Cardiac fibroblast (primary cell): ENCODE measurements at places on chromosomes 1 and 21.

GRCh38 chr1:33721301-33721815 lies 142.5 kb upstream of the HMGB4 start:
- DNase-seq: no peak

GRCh38 chr1:97209381-97209957 lies 487.9 kb downstream of the PTBP2 start:
- DNase-seq: no peak

- no peak for DNase-seq
Measured at GRCh38 chr1:54557671-54558355, 9.8 kb downstream of the ACOT11 start.

GRCh38 chr1:190949939-190950338 lies 472.3 kb upstream of the BRINP3 start:
- no peak for DNase-seq

- no peak for DNase-seq
Measured at GRCh38 chr1:53552981-53553733, 94.0 kb downstream of the DMRTB1 start.

DNA sequence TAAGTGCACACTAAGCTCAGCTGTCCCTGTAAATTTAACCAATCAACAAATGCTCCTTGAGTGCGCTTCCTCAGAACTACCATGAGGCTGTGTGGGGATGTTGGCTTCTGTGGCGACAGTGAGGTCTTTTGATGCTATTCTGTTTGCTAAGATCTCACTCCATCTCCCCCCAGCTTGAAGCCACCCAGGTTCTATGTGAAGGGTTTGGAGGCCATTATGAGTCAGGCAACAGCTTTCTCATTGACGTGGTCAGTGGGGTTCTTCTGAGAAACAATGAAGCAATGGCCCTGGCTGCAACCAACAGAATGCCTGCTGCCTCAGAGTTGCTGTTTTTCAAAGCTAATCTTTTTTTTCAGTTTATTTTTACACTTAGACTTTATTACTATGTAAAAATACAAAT lies 205.5 kb downstream of the PTBP2 start:
- DNase-seq: peak; percentile 7

GRCh38 chr1:2300004-2300771 lies 72.1 kb downstream of the SKI start:
- DNase-seq: no peak
